ENCODE measurements at places on chromosomes 16 and 17.

DNA sequence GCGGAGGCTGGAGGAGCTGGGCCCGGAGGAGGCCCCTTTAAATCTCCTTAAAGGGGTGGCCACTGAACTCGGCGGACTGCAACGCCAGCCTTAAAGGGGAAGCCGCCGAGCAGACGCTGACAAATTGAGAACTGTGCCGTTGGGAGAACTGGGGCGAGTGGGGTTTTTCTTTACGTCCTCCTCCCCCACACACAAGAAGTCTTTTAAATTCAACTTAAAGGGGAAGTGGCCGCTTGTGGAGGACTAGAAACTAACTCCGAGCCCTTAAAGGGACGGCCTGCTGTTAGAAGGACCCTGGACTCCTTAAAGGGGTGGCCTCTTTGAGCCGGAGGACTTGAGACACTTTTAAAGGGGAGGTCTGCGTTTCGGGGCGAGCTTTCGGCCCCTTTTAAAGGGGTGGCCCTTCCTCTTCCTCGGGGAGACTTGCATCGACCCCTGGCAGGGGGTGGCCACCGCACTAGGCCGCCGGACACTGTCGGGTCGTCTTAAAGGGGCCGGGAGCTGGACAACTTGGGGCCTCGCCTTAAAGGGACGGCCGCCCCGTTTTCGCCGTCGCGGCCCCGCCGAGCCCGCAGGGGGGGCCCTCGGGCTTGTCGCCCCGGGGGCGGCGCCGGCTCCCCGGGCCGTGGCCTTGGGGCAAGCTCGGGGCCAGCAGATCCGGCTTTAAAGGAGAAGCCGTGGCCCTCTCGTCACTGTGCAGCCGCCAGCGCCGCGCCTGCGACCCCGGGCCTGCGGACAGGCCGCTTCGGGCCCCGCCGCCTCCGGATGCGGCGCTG, 688 bp downstream of the FBRS start:
- no peak for DNase-seq

GRCh38 chr17:66446419-66446818, 144.0 kb downstream of the PRKCA start:
- no peak for DNase-seq

DNA sequence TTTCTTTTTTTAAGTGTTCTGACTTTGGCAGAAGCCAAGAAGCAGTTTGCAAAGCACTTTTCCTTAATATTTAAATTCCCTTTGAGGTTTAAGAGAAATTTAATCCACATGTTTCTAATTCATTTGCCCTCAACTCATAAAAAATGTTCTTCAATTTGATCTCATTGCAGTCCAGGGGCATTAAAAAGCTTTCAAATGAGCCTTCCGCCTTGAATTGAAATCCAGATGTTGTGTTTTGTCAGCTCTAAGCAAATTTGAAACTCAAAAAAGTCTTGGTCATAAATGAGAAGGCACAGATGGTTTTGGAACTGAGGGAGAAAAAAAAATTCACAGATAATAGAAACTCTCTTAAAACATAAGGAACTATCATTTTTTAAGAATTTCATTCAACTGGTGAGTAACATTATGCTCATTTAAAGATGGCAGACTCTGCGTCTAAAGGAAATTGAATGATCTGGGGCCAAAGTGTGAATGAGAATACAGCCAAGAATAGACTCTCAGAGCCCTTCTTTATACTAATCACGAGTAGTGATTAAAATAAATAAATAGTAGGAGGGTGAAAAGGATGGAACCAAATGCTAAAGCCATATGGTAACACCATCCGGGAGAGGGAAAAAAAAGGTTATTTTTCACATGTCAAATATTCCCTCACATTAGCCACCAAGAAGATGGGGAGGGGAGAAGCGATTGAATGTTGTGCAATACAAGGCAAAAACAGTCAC, 1304.7 kb downstream of the CDH8 start:
- DNase-seq, result no peak

GRCh38 chr17:68103148-68103547, 67.6 kb downstream of the KPNA2 start:
- no peak for DNase-seq

GRCh38 chr16:73053364-73054124, 5.6 kb upstream of the ZFHX3 start:
- DNase-seq, result peak; percentile 32

DNA sequence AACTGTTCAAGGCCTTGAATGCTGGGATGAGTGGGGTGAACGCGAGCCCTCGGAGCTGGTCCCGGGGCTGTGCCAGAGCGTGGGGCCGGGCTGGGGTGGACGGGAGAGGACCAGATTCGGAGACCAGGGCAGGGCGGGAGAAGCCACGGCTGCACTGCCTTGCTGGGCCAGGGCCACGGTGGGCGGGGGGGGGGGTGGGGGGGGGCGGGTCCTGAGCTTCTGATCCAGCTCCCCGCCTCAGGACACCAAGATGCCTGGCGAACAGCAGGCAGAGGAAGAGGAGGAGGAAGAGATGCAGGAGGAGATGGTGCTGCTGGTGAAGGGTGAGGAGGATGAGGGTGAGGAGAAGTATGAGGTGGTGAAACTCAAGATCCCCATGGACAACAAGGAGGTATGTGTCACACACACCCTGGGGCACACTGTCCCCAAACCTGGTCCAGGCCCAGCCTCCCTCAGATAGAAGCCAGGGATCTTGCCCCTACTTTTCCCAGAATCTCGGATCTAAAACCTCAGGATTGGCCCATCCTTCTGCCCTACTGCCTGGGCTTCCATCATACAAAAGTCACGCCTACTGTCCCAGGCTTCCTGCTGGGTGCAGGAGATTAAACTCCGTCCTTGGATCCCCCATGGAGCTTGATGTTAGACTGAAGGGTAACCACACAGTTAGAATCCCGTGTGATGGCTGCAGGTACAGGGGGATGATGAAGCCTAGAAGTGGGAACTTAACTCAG, 563 bp downstream of the ZNF771 start:
- DNase-seq, result no peak

DNA sequence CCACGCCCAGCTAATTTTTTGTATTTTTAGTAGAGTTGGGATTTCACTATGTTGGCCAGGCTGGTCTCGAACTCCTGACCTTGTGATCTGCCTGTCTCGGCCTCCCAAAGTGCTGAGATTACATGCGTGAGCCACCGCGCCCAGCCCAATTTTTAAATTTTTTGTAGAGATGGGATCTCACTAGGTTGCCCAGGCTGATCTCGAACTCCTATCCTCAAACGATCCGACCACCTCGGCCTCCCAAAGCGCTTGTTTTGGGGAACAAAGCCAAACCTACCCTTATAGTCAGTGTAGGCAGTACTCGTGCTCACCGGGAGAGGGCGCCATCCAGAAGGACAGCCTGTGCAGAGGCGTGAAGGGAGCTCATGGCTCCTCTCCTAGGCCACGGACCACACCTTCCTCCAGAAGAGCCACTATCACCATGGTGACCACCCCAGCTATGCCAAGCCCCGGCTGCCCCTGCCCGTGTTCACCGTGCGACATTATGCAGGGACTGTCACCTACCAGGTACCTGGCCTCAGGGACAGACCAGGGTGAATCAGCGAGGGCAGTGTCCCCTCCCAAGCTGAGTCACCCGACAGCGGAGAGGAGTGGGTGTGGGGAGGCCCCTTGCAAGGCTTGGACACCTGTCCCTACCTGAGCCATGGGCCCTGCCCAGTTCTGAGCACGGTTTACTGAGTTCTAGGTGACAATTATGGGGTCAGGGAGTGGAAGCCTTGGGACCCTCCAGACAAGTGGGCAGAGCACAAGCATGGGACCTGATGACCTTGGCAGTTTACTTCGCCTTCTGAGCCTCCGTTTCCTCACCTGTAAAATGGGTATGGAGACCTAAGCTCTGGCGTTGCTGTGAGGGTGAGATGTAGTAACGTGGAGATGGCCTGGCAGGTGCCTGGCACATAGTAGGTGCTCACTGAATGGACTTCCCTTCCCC, 13.7 kb downstream of the MYO15B start:
- no peak for DNase-seq

GRCh38 chr17:21459536-21459935, 83.4 kb downstream of the KCNJ12 start:
- DNase-seq, result no peak

DNA sequence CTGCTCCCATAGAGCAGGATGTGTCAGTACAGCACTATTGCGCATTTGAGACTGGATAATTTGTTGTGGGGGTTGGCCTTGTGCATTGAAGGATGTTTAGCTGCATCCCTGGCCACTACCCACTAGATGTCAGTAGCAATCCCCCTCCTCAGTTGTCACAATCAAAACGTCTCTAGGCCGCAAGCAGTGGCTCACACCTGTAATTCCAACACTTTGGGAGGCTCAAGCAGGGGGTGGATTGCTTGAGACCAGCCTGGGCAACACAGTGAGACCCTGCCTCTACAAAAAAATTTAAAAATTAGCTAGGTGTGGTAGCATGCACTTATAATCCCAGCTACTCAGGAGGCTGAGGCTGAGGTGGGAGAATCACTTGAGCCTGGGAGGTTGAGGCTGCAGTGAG, 48.4 kb downstream of the CENPV start:
- DNase-seq, result peak; percentile 51

GRCh38 chr17:29577385-29578211, 9.1 kb downstream of the TP53I13 start:
- no peak for DNase-seq

DNA sequence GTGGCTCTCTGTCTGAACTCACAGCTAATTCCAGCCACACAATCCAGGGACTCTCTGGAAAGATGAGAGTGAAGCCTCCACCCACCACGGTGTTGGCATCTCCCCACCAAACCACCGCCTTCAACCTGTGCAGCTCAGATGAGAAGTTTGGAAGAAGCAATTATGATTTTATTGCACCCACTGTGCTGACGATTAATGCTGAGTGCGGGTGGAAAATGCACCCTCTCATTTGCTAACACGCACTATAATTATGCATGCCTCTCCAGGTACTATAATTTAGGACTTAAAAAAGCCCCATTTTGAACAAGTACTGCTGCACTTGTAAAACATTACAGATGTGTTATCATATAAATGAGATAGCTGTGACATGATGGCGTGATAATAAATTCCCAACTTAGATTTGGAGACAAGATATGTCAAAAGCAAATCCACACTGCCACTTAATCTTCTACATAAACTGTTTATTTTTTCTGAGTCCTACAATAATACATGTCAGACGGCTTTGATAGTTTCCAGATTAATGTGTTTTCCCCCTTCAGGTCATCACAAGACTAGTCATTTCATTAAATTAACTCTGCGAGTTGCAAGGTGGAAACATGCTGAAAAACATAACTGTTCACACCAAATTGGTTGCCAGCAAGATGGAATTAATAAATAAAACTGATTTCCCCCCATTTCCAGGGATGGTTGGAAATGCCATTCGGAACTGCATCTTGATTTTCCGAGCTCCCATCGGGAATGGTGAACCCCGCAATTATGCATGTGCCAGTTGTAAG, 466.5 kb upstream of the MAF start:
- DNase-seq, result no peak

GRCh38 chr17:64534187-64534586, 27.4 kb downstream of the CEP95 start:
- DNase-seq, result no peak

GRCh38 chr16:72837846-72838585, 209.9 kb downstream of the ZFHX3 start:
- DNase-seq, result no peak

GRCh38 chr16:708959-709358, 3.4 kb upstream of the FBXL16 start:
- no peak for DNase-seq

- DNase-seq, result no peak
Measured at GRCh38 chr17:76241204-76241538, 878 bp upstream of the RNF157 start.

GRCh38 chr16:12148120-12148519, 171.6 kb downstream of the SNX29 start:
- no peak for DNase-seq

GRCh38 chr17:27635275-27635823, 4.4 kb downstream of the LGALS9 start:
- DNase-seq, result no peak

DNA sequence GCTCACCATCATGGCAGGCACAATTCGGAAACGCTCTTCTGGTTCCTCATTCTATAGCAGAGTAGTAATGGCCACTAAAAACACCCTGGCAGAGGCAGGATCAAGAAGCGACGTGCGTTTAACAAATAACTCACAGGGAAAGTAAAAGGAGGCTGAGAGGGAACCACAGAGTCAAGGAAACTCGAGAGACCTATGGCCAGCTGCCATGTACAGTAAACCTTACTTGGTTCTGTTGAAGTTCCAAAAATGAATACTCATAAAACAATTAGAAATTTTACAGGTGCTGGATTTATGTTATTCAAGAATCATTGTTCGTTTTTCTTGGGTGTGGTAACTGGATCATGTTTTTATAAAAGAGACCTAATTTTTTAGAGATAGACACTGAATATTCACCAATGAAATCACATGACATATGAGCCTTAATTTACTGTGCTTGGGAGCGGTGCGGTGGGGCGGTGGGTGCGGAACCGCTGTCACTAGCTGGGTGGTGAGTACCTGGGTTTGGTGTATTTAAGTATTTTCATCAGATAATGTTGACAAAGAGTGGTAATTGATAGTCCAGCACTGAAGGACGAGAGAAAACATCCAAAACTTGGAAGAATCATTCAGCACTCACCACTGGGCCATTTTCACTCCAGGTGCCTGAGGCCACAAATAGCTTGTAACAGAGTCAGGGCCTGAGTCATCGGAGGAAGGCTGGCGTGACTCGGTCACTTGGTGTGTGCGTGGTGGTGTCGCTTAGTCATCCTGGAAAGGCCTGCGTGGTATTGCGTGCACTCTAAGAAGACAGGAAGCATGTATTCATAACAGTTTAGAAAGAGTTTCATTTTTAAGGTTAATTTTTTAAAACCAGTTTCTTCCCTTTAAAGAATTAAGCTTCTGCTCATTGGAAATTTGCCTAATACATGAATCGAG, 135.4 kb upstream of the CHMP6 start:
- DNase-seq, result peak; percentile 98

- no peak for DNase-seq
Measured at GRCh38 chr17:11240841-11241610, at the start of gene SHISA6. Gene SHISA6 (plus strand): TSS chr17:11241213.

GRCh38 chr17:79482727-79483521, 127.9 kb downstream of the RBFOX3 start:
- no peak for DNase-seq

GRCh38 chr17:40323391-40324381, 14.7 kb downstream of the RARA start:
- DNase-seq, result peak; percentile 40

DNA sequence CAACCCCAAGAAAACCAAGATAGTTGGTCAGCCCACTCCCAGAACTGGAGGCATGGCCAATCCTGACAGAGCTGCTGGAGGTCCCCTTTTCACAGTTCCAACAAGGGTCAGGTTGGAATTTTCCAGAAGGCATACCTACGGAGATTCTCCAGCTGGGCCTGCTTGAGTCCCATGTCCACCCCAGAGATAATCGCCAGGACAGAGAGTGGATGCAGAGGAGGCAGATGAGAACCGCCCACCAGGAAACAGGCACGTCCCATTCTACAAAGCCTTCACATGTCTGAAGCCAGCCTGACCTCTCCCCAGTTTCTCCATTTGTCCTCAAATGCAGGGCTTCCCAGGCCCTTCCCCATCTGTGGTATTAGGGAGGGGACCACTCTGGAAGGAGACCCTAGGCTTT, 47.4 kb upstream of the SMURF2 start:
- DNase-seq, result no peak

GRCh38 chr17:49190932-49191331, 19.4 kb downstream of the GNGT2 start:
- DNase-seq, result no peak
